ENCODE measurements at places on chromosomes 4 and X. TPM values are rescaled to one million over a fixed set of nuclear protein-coding genes. Genes with fewer than 3 reads are reported as not detected.

SLC9B1 gene
- total RNA-seq, result not detected

GPRASP1 gene
- 29.6 TPM for total RNA-seq

ITM2A gene
- 36.0 TPM for total RNA-seq

SERPINA7 gene
- not detected for total RNA-seq

SPACA5 gene
- total RNA-seq, result not detected

GRCh38 chrX:80513625-80514024 lies 93.4 kb downstream of the TENT5D start:
- DNase-seq, result no peak

- DNase-seq, result peak; percentile 17
These were observed 28.9 kb downstream of the PDK3 start for GRCh38 chrX:24493740-24494581.

- DNase-seq, result peak; percentile 38
These were observed 3.5 kb upstream of the TMSB4X start for GRCh38 chrX:12971282-12972003.

- no peak for DNase-seq
These were observed 48.5 kb downstream of the MAD2L1 start for GRCh38 chr4:120017939-120018692.

DNA sequence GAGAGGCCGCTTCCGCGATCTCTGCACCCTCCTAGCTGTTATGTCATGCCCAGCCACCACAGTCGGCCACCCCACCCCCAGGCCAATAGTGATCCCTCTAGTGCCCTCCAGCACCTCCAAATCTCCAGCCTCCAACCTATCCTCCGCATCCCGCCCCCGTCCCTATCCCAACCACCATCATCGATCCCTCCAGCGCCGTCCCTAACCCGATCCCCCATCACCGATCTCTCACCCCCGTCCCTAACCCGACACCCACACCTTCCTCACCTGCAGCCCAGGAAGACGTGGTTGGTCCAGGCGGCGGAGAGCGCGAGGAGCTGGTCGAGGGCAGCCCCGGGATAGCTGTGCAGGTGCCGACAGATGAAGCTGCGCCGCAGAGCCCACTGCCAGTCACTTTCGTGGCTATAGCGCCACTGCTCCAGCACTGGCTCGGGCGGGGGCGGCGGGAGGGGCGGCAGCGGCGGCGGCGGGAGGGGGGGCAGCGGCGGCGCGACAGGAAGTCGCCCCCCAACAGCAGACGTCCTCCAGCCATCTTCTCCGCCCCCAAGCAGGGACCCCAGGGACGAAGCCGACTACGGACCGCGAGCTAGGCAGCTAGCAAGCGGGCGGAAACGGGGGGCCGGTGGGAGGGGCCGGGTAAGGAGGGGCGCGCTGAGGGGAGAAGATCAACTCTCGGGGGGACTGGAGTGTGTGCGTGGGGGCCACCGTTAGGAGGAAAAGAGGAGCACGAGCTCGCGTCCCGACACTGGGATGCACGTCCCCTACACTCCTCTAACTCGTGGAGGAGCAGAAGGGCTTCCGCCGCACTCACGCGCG lies 552 bp downstream of the NKRF start:
- peak; percentile 36 for DNase-seq

- DNase-seq, result no peak
These were observed 230.9 kb downstream of the SOWAHB start for GRCh38 chr4:76666944-76667532.

All from mucosa of descending colon (tissue), 3 donors.